ENCODE measurements at places on chromosomes 4 and X.

- no peak for DNase-seq
Measured at GRCh38 chrX:17737710-17737985, 355 bp downstream of the SCML1 start.

- DNase-seq, result no peak
Measured at GRCh38 chr4:87317527-87317926, 5.2 kb downstream of the HSD17B13 start.

GRCh38 chrX:132153166-132153565 lies 25.3 kb upstream of the FRMD7 start:
- DNase-seq, result no peak

DNA sequence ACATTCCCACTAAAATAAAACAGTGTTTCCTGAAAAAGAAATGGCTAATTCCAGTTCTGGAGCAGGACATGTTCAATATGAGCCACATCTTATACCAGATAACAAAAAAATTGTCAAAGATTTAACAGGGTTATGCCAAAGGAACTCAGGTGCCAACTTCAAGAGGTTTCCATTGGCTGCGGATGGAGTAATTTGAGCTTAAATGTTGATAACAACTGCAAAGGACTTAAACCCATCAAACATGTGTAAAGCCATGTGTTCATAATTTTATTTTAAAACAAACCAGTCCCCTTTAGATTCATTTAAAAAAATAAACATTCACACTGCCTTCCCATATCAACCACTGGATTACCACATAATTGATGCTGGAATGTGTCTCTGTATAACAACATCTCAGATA lies 156.4 kb upstream of the PCDH18 start:
- DNase-seq, result no peak

GRCh38 chr4:22678940-22679854 lies 13.5 kb upstream of the GBA3 start:
- no peak for DNase-seq

GRCh38 chr4:119508281-119508680 lies 120.3 kb downstream of the PDE5A start:
- no peak for DNase-seq

DNA sequence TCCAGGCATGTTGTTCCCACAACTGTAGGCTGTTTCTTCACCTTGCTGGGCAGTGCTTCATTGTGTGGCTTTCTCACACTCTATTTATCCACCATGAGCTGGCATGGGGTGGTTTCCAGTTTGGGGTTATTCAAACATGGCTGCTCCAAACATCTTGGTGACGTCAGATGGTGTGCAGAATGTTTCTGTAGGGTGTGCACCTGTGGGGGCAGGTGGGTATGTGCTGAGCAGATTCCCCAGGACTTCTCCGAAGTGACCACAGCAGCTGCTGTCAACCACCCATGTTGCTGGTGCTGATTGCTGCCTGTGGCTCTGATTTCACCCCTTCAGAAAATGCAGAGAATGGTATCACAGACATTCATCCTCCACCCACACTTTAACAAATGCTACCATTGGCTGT lies 5.0 kb upstream of the PSAPL1 start:
- no peak for DNase-seq

- DNase-seq, result no peak
Measured at GRCh38 chrX:136477026-136477425, 10.7 kb upstream of the BRS3 start.

DNA sequence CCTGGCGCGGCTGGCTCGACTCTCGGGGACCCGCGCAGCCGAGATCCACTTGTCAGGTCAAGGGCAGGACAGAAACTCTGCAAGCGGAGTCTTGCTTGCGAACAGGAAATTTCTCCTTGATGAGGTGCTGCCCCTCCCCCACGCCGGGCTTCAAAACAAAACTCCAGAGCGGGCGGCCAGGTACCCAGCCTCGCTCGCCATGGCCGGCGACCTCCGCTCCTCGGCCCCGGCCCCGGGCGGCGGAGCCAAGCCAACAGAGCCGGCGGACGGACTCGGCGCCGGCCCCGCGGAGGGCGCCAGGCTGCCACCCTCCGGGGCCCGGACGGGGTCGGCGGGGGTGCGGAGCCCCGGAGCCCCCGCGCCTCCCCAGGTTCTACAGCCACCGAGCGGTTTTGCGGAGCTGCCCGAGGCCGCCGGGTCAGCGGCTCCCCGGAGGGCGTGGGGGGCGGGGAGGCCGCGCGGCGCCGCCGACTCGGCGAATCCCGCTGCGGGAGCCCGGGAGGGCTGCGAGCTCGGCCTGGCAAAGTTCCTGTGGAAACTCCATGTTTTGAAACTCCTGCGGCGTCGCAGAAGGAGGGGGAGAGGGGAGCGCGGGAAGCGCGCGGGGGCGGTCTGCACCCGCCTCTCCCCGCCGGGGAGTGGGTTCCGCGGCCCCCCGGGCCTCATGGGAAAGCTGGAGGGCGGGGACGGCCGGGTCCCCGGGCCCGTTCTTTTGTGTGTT lies 11.7 kb upstream of the BCOR start:
- no peak for DNase-seq

GRCh38 chrX:38089173-38089982 lies 83.0 kb downstream of the SYTL5 start:
- DNase-seq, result no peak

DNA sequence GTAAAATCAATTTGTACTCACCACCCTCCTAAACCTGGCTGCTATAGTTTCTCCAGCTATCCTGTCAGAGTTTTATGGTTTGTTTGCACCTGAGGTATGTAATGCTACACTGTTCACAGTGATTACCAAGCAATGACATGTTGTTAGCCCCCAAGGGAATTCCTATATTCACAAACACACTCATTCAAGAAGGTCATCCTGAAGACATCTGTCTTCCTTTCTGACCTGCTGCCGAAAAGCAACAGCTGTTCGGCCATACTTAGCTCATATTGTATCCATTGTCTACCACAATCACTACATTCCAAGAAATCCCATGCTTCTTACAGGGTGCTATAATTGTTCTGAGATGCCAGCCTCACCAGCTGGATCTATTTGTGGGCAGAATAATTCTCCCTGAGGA lies 160.1 kb upstream of the GYPA start:
- DNase-seq, result no peak

DNA sequence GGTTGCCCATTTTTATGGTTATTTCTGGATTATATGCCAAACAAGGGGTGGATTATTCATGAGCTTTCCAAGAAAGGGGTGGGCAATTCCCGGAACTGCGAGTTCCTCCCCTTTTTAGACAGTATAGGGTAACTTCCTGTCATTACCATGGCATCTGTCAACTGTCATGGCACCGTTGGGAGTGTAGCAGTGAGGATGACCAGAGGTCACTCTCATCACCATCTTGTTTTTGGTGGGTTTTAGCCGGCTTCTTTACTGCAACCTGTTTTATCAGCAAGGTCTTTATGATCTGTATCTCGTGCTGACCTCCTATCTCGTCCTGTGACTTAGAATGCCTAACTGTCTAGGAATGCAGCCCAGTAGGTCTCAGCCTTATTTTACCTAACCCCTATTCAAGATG lies 57.6 kb downstream of the SH3KBP1 start:
- no peak for DNase-seq

DNA sequence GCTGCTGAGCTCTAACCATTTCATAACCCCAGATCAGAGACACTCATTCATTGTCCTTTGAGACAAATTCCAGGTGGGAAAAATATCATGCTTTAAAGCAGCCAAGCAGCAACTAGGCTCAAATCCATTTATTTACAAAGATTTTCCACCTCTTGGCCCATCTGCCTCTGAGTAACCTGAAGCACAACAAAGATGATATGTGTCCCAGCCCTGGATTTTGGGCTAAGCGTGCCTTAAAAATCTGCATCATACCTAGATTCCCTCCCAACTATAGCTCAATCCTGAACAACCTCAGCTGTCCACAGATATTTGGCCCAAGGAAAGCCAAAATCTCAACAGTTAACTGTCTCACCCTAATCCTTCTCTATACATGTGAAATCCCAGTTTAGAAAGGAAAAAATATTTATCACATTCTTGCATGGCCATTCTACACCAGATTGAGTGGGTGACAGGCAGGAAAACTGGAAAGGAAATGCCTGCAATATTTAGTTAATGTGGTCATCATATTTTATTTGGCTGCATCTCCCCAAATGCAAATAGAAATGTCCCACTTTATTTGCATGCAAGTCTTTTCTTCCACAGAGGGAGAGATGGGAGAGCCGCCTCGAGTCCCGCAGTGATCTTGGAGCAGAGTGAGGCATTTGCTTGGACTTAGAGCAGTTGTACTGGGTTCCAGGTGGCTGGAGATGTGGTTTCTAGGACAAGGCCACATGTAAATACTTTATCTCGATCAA lies 146.4 kb upstream of the EOLA2 start:
- no peak for DNase-seq

GRCh38 chr4:88659055-88659889 lies 38.4 kb downstream of the NAP1L5 start:
- DNase-seq, result no peak

- no peak for DNase-seq
Measured at GRCh38 chr4:41994461-41994985, 4.2 kb downstream of the SLC30A9 start.

DNA sequence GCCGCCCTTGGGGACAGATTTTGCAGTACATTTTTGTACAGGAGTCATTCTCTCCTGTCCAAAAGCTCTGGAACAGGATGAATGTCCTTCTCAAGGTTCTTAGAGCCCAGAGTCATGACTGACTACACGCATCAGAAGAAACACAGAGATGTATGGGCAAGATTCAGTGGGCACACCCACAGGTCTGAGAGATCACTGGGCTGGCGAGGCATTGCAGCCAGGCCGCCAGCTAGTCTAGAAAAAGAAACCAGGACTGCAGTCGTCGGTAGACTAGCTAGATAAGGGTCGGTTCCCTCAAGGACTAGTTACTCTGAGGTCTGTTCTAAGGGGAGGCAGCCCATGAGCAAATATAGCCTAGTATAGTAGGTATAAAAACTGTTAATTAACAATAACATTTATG lies 19.8 kb downstream of the GBA3 start:
- no peak for DNase-seq

DNA sequence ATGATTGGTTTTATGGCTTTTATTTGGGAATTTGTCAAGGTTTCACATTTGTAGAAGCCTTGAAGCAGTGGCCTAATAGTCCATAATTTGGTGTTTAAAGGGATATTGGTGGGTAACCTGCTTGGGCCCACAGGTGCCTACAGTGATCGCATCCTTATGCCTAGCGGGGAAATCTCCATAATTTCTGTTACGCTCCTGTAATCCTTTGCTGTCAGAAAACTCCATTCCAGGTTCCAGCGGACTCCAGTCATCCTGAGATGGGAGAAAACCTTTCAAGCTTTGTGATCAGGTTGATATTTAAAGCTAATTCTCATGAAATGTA lies 257.0 kb upstream of the JADE1 start:
- no peak for DNase-seq

GRCh38 chr4:13367244-13367643 lies 116.9 kb downstream of the RAB28 start:
- DNase-seq, result no peak

GRCh38 chr4:100087743-100088142 lies 102.5 kb downstream of the DDIT4L start:
- DNase-seq, result no peak

- DNase-seq, result no peak
Measured at GRCh38 chr4:38723726-38724474, 58.9 kb downstream of the TLR10 start.

GRCh38 chr4:62709618-62710252 lies 1509.6 kb downstream of the ADGRL3 start:
- DNase-seq, result no peak

DNA sequence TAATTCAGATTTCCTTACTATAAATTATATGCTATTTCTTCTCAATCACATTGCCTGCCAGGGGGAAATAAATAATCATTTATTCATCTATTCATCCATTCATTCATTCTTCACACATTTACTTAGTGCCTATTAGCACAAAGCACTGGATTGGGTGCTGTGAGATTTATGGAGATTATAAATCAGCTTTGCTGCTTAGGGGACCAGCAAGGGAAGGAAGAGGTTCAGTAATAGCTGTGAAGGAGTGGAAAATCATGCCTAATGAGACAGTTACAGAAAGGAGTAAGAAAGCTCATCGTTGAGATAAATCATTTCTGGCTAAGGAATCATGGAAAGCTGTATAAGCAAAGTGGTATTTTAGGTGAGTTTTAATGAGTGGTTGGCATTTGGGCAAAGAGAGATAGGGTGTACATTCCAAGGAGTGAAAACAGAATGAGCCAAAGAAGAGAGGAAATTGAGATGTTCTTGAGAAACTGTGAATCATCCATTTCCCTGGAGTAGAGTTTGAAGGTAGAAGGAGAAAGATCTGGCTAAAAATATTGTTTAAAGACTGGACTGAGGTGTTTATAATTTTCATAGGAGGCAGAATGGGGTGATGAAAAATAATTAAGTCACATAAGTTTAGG lies 9.6 kb downstream of the ARSJ start:
- DNase-seq, result no peak

DNA sequence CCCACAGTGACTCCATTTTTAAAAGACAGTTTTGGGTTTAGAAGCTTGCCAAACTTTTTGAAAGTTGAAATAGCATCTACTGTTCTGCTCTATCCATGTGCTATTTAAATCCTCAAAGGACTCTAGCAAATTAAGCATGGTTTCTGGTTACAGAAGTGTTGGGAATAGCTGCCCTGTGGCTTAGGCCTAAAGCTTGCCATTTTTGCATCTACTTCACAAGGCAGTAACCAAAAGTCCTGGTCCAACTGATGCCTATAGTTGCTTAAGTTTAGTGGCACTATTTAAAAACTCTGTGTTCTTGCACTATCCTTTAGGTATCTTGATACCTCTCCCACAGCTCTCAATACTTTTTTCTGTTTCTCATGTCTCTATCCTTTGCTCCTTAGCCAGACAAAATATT lies 251.0 kb upstream of the GPC4 start:
- DNase-seq, result no peak

DNA sequence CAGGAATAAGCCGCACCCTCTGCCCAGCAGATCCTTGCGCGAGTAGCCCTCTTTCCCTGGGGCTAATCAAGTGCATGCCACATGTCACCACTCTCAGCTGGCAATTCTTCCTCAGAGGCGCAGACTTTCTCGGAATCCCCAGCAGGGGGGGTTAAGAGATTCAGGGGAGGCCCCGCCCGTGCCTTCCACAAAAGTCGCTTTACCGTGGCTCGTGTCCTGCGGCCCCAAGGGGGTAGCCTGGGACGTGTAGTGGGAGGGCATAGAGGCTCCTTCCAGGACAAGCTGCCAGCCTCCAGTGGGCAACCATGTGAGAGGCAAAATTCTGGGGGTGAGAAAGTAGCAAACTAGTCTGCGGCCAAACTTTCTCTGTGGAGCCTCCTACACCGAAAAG lies 652 bp downstream of the SRPX start:
- DNase-seq, result no peak

- DNase-seq, result no peak
Measured at GRCh38 chr4:141074098-141074878, 59.0 kb downstream of the RNF150 start.

GRCh38 chr4:95838192-95838591 lies 1.7 kb upstream of the PDHA2 start:
- no peak for DNase-seq

GRCh38 chrX:350148-350533 lies 31.5 kb upstream of the GTPBP6 start:
- no peak for DNase-seq

GRCh38 chrX:2252331-2253065 lies 248.3 kb downstream of the DHRSX start:
- DNase-seq, result no peak

Measured in activated CD4-positive, CD25-positive, alpha-beta regulatory T cell treated with anti-CD3 and anti-CD28 coated beads, Interleukin-2, amount 50 U/mL, for 72 hours (primary cell).